ENCODE measurements at places on chromosomes 2 and 18. TPM values are rescaled to one million over a fixed set of nuclear protein-coding genes. Genes with fewer than 3 reads are reported as not detected.

Gene LPIN2
- 16.2 TPM for total RNA-seq

Gene CPO
- total RNA-seq: not detected

Gene HMSD
- not detected for total RNA-seq

Gene DOK1
- 24.3 TPM for total RNA-seq

Gene CENPA
- total RNA-seq: 5.2 TPM

Gene ABCG5
- not detected for total RNA-seq

All from endothelial cell of coronary artery (primary cell).